D721Med (cell line): ENCODE measurements at places on chromosomes 12 and 14.

GRCh38 chr14:63524537-63525155, 18.5 kb downstream of the PPP2R5E start:
- DNase-seq: no peak

GRCh38 chr12:94969424-94969823, 34.1 kb downstream of the NDUFA12 start:
- DNase-seq: no peak

- no peak for DNase-seq
Observed at GRCh38 chr12:69097619-69098368, 141.6 kb upstream of the CPSF6 start.

GRCh38 chr12:64083285-64084210, 138.5 kb downstream of the KICS2 start:
- no peak for DNase-seq

DNA sequence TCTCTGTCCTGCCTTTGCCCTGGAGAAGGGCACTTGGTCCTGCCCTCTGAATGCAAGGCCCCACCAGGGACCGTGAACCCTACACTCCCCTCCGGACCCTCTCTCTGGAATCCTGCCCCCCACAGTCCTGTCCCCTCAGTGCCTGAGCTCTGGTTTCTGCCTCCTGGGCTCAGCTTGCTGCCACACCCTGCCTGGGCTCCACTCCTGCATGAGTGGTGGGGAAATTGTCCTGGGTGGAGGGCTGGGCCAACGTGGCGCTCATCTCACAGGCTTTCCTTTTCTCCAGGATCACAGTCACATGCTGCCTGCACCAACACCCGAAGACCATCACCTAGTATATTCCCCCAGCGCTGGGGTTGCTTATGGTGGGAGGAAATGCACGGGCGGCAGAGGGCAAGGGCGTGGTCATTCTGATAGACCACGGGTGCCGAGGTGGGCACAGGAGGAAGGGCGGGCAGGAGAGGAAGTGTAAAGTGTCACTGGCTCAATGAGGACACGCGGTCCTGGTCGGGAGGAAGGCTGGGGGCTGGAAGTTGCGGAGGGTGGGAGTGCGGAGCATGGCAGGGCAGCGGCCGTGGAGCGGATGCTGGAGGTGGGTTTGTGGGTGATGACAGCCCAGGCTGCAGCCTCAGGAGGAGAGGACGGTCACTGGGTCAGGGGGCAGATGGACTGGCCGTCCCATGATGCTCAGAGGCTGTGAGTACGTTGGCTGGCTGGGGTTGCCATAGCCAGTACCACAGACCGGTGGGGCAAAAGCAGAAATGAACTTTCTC, 99.5 kb downstream of the KIF26A start:
- no peak for DNase-seq

DNA sequence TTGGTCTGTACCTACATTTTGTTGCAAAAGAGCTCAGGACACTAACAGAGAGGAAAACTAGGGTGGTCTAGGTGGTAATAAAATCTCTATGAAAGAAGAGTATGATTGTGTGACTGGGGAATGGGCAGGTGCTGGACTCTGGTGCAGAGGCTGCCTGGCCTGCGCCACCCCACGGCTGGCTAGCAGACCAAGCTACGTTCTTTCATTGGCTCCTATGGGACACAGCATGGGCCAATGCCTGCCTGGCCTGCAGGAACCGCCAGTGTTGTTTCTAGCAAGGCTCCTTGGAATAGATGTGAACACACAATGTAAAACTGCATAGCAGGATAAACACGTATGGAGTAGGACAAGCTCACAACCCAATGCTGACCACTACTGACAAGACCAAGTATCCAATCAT, 51.7 kb upstream of the CORO1C start:
- DNase-seq: no peak
